ENCODE measurements at places on chromosomes 11 and 22.

DNA sequence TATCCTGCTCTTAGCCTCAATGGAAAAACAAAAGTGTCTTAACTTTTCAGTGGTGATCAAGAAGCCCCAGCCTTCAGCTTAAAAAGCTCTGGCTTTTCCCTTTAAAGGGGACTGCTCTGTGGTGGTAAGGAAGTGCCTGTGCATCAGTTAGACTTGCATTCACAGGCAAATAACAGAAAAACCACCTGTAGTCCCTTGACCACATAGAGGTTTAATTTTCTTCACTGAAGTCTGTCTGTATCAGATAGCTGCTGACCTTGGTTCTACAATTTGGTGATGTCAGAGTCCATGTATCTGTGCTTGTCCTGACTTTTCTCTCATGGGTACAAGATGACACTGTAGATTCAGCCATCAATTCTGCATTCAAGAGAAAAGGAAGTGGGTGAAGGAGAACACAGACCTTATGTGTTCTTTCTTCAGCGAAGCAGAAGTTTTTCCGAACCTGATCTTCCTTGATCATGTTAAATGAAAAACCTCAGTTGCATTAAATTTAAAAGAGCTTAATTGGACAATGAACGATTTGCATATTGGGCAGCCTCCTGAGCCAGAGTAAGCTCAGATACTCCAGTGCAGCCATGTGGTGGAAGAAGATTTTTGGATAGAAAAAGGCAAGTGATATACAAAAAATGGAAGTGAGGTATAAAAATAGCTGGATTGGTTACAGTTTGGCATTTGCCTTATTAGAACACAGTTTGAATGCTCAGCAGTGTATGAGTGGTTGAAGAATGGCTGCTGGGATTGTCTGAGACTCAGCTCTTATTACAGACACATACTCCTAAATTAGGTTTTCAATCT lies 43.2 kb upstream of the RDX start:
- DNase-seq = no peak

DNA sequence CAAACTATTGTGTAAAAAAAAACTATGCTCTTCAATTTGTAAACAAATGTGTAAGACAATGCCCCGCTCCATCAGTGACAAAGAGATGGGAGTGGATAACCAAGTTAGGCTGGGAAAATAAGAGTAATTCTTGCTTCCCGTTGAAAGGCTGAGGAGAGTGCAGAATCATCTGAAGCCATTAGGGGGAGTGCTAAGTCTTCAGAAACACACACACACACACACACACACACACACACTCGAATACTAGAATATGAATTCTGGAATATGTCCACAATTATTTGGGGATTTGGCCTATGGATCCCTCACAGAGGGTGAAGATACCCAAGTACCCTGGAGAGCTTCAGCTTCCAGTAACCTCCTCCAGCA lies 27.8 kb upstream of the ROBO3 start:
- DNase-seq = peak; percentile 39

- no peak for DNase-seq
Observed at GRCh38 chr11:104713401-104713800, 184.9 kb downstream of the CASP12 start.

DNA sequence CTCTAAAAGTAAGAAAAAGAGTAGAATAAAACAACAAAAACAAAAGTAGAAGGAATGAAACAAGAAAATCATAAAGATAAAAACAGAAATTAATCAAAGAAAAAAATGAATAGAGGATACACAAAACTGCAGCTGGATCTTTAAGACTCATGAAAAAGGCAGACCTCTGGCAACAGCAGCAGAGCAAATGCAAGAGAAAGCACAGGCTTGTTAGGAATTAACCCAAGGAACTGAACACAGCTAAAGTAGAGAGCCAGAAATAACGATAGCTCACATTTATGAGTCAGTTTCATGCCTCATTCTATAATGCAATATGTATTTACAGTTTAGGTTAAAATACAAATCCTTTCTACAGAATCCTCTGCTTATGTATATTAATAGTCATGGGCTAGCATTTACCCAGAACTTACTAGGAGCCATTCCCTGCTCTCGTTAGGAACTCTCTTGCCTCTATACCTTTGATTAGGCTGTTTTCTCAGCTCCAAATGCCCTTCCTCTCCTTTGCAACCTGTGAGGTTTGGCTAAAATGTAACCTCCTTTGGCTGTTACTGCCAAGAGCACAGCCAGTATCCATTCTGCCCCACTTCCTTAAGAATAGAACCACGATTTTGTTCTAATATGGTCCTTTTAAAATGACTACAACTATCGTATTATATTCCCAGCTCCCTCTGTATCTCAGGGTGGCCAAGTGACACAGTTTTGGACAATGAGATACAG lies 38.3 kb upstream of the NFAM1 start:
- DNase-seq = no peak

GRCh38 chr11:110837603-110838002 lies 125.4 kb upstream of the ARHGAP20 start:
- DNase-seq = no peak
